ENCODE measurements at places on chromosomes 5 and 9.

GRCh38 chr9:125807079-125807478 lies 59.9 kb downstream of the PBX3 start:
- DNase-seq, result no peak

- DNase-seq, result peak; percentile 26
Observed at GRCh38 chr9:130172161-130172857, at the start of gene NCS1. NCS1 (plus strand) TSS chr9:130172404; CDS start chr9:130172664, 260 bp downstream.

- no peak for DNase-seq
Observed at GRCh38 chr9:120745278-120745677, 31.0 kb upstream of the MEGF9 start.

GRCh38 chr9:89481538-89481915 lies 16.4 kb downstream of the SEMA4D start:
- no peak for DNase-seq

DNA sequence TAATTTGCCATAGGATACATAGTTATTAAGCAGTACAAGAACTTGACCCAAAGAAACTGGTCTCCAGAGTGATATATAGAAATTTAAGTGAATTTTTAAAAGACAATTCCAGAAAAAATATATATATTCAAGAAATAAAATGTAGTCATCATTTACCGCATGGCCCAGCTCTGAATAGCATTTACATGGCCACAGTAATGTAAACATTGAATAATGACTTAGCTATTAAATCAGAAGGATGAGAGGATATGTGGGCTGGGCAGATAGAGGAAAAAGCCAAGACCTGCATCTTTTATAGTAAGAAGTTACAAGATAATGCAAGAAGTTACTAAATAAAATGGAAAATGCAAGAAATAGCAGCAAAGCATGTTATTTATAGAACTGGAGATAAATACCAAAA lies 405.2 kb upstream of the WWC1 start:
- no peak for DNase-seq

DNA sequence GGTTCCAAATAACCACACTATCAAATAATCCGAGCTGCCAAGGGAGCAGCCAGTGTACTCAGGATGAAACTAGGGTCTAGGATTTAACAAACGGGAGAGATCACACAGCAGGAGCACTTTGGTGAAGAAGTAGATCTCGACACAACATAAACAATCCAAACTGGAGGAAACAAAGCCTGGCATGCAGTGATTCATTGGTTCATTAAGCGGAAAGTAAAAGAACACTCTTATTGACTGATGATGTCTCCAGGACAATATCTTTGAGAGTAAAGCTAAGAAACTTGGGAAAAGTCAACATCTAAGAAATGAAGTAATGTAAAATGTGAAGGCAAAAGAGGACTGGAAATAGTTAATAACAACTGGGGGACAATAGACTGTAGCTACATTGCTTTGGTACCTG lies 1478.3 kb upstream of the CDH9 start:
- DNase-seq, result peak; percentile 13

DNA sequence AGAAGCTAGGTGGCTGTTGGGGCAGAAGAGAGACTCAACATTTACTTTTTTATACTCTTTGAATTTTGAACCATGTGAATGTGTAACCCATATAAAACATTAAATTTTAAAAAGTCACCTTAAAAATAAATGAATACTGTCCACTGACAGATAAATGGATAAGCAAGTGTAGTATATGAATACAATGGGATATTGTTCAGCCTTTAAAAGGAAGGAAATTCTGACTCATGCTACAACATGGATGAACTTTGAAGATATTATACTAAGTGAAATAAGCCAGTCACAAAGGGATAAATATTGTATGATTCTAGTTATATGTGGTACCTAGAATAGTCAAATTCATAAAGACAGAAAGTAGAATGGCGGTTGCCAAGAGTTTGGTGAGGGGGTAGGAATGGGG lies 113.9 kb downstream of the TMEM174 start:
- no peak for DNase-seq

DNA sequence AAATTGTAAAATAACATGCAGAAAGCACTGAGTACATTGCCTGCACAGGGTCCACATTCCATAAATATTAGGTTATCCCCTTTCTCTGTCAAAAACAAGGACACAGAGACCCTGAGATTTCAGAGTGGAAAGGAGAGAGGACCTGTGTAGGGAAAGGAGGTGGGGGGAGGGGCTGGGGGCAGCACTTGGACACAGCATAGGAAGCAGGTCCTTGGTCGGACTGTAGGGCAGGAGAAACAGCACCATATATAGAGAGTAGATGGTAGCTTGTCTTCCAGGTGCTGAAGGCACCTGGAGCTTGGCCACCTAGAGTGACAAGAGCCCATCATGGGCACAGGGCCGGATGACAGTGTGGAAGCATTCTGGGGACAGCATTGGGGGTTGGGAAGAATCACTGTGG lies 2.4 kb downstream of the TPM2 start:
- no peak for DNase-seq

GRCh38 chr5:7592910-7593309 lies 197.0 kb downstream of the ADCY2 start:
- no peak for DNase-seq

DNA sequence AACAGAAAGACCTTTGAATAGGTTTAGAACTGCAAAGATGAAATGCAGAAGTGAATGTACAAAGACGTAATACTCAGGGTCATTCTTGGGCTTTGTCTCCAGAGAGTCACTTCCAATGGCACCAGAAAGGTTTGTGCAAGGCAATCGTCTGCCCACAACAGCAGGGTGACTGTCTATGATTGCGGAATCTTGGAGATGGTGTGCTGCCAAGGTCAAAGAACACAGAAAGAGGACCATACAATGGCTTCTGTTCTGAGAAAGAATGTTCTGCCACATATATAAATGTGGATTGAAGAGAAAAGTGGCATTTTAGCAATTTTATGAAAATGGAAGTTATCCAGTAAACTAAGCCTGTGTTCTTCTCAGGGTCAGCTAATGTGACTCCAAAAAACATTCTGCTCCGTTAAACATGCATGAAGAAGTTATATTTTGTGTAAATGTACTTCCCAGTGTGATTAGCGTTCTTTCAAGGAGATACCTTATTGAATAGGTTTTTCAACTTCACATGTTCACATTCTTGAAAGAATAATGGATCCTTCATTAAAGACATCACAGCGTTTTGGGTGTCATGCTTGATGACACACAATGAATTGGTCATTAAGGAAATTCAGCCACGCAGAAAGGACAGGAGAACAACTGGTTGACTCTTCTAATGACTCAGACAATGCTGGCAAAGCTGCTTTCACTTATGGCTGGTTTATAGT lies 73.4 kb upstream of the CDH6 start:
- DNase-seq, result peak; percentile 98

GRCh38 chr9:36559036-36559695 lies 13.5 kb upstream of the MELK start:
- DNase-seq, result no peak

GRCh38 chr5:181229996-181230395 lies 6.9 kb downstream of the TRIM41 start:
- no peak for DNase-seq

DNA sequence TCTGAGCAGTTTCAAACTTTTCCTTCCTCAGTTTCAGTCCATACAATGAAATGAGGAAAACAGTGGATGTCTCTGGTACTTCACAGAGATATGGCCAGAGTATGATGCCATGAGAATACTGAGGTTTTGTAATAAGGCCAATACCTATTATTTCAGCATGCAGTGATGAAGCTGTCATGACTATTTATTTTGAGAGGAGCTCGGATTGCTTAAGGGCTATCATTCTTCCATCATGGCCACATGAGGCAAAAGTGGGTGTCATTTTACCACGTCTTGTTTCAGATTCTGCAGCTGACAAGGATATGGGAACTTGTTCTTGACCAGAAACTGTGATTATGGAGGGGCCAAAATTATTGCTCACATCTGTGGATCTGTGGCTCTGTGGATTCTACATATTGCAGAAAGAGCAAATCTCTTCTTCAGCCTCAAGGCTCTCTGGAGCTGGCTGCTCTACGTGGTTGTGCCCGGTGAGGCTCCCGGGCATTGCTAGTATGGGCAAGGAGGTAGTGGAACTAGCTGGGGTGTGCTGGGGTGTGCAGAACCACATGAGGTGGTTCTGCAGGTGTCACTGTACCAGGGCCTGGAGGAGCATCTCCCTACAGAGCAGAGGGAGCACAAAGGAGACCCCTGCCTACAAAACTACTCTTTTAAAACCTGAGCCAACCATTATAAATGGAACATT lies 180.3 kb downstream of the SEMA6A start:
- no peak for DNase-seq

- DNase-seq, result no peak
Observed at GRCh38 chr9:134960701-134961181, 43.0 kb upstream of the FCN1 start.

DNA sequence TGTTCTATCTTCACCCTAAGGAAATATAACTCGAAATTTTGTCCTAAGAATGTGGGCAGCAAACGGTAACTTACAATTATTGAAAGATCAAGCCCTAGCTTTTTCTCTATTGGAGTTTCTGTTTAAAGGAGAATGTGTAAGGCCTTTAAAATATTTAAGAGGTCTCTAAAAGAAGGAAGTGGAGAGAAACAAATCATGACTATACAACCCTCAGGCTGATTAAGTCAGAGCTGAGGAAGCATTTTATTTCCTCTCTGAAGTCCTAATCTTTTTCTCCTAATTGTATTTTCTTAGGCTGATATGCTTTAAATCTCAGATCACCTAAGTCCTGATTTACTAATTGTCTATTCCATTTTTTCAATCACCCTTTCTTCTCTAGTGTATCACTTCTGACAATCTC lies 1708.8 kb upstream of the C9orf72 start:
- no peak for DNase-seq

- no peak for DNase-seq
Observed at GRCh38 chr5:97127727-97128126, 14.7 kb downstream of the LIX1 start.

GRCh38 chr9:116471093-116471906 lies 215.8 kb upstream of the TRIM32 start:
- peak; percentile 39 for DNase-seq

DNA sequence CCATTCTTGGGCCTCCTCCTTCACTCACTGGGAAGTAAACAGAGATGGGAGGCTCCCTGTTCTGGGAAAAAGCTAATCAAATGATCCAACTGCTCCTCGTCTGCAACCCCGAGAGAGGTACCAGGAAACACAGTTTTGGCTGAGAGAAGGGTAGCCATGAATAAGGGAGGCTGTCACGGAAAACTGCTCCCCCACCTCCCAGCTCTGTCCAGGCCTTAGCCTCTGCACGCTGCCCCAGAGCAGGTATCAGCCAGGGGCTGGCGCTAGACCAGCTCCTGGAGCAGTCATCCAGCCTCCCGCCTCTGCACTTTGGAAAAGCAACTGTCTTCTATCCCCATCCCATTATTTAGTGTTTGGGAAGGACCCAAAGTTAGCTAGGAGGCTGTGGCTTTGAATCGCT lies 266.1 kb downstream of the NDUFS4 start:
- DNase-seq, result no peak

GRCh38 chr5:164420161-164420560 lies 914.7 kb downstream of the MAT2B start:
- DNase-seq, result no peak

DNA sequence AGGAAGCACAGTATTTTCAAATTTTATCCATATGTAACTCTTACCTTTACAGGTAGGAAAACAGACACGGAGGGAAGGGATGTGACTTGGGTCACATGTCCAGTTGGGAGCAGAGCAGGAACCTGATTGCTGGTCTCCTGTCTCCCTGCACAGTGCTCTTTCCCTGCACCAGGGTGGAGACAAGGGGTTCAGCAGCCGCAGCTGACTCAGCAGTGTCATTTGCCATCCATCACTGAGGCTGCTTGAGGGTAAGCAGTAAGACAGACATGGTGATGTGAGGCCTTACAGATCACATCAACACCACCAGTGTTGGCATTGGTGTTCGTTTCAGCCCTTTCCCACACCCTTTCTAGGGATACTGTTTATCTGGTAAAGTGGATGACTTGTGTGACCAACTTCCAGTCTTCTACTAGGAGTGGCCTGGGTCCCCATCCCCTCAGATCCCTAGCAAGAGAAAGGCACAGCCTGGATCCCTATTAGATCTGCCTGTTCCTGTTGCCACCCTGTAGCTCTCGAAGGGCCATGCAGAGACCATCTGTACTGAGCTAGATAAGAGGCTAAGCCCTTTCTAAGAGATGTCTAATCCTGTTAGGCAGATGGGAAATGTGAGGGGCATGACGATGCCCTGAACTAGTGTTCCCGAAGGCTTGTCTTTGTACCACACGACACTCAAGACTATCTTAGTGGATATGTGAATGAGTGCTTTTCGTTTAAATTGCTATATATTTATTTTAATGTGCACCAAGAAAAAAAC lies 29.1 kb downstream of the FRMPD1 start:
- no peak for DNase-seq

- no peak for DNase-seq
Observed at GRCh38 chr9:98807070-98807813, at the start of gene GALNT12. GALNT12 (plus strand) TSS chr9:98807670; CDS start chr9:98807699, 29 bp downstream.

DNA sequence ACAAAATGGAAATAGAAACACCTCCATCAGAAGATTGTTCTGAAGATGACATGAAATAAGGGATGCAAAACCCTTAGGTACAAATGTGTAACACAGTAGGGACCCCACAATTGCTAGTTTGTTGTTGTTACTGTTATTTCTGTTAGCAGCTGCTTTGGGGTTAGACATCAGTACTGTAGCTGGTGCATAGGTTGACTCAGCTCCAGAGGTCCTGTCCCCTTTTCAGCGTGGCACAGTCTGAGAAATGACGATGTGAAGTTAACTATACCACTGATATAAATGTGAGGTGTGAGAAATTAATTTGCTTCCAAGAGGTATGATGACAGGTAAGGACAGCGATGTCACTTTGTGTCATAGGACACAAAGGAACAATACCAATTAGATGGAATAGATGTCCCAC lies 384.6 kb upstream of the KLF4 start:
- no peak for DNase-seq

DNA sequence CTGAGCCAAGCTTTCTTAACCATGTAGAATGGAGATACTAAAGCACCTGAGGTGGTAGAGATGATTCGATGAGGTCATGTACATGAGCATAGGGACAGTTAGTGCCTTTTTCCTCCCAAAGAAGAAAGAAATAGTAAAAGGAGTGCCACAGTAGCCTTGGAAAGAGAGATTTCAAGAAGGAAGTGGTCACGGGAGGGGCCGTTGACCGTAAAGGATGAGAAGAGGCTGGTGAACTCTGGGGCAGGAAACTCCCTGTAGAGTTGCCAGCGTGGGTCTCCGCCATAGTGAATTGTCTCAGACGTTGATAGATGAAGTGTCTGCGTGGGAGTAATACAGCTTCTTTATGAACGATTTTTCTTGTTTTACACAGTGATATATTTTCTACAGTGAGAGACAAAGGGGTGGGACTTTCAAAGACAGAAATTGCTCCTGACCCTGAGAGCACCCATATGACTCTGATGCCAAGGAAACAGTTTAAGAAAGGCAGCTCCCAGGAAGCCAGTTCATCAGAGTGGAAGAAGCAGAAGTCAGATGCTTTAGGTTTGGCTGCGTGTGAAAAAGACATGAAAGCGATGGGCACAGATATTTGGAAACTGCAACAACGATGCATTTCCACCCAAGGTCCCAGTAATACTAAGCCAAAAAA lies 41.3 kb downstream of the UGCG start:
- no peak for DNase-seq

GRCh38 chr5:169881702-169882303 lies 98.5 kb downstream of the INSYN2B start:
- DNase-seq, result no peak
